Activated T-cell treated with anti-CD3 and anti-CD28 coated beads, Interleukin-2, amount 50 U/mL, for 72 hours (primary cell): ENCODE measurements at places on chromosomes 3 and 15.

- no peak for DNase-seq
Measured at GRCh38 chr3:52226229-52226817, 878 bp upstream of the TLR9 start.

- DNase-seq: no peak
Measured at GRCh38 chr3:29746163-29746760, 465.4 kb downstream of the RBMS3 start.

DNA sequence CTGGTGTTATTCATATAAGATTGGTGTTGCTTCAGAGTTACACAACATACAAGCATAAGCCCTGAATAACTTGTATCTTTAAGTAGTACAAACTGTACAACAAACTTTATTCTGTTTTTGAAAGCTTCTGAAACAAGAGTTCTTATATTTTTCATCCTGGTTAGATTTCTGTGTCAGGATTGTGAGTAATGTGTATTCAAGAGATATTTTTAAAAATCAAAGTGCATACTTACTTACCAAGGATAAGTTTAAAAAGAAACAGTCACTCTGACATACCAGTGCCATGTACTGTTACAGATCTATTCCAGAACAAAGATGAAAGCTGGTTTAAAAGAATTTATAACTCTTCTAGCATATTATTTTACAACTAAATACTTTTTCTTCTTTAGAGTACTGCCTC lies 755.1 kb downstream of the ZPLD1 start:
- no peak for DNase-seq

- no peak for DNase-seq
Measured at GRCh38 chr15:90812171-90812957, 56.0 kb upstream of the FURIN start.

DNA sequence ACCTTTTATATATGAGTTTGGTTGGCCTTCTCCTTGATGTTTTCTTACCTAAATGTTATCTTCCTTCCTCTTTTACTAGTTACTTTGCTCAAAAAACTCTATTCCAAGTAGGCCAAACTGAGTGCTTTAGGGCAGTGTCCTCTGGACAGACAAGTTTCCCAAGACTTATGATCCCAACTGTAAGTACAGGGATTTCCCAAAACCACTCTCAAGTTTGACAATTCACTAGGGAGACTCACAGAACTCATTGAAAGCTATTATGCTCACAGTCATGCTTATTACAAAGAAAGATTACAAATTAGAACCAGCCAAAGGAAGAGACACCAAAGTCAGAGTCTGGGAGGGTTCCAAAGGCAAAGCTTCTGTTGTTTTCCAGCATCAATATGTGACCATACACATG lies 534.2 kb upstream of the ALCAM start:
- no peak for DNase-seq

DNA sequence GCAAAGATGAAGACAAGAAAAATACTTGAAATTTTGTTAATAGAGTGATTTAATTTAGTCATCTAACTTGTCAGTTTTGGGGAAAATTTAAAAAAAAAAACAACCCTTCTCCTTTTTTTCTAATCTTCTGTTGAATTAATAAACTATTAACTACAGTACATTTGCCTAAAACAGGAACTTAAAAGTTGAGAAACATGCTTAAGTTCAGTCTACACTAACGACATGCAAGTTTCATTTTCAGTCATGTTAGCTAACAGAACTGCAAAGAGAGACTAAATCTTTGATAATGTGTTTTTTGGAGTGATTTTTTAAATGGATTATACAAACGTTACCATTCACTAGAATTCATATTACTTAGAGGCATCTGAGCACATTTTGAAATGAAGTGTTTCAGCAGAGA lies 71.9 kb upstream of the MBNL1 start:
- no peak for DNase-seq
